ENCODE measurements at places on chromosomes 16 and 17. TPM values are rescaled to one million over a fixed set of nuclear protein-coding genes. Genes with fewer than 3 reads are reported as not detected.
A peak's percentile ranks its signal among the peaks of the same experiment; 100 is the strongest.

The KRTAP4-3 gene
- total RNA-seq: not detected

The SYNGR3 gene
- total RNA-seq: 0.22 TPM

The TBC1D3 gene
- not detected for total RNA-seq

The CDC42EP4 gene
- total RNA-seq: 30.6 TPM

DNA sequence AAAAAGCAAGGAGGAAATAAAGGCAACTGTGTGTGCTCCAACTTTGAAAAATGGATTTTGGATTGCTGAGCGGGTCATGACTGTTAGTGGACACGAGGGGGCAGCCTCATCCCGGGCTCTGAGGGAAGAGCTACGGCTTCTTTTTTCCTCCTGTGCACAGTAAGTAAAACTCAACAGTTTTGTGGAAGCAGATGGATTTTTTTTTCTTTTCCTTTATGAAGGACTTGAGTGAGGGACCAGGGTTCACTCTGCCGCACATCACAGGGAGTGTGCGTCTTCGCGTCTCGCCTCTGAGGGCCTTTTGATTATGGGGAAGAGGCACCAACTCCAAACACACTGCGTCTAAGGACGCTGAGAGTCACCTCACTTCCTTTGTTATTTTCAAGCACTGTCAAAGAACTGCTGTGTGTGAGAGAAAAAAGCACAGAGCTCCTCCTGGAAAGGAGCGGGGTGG lies 80.3 kb upstream of the GOT2 start:
- DNase-seq: peak; percentile 68

GRCh38 chr17:32564325-32564724 lies 77.5 kb downstream of the CDK5R1 start:
- no peak for DNase-seq

DNA sequence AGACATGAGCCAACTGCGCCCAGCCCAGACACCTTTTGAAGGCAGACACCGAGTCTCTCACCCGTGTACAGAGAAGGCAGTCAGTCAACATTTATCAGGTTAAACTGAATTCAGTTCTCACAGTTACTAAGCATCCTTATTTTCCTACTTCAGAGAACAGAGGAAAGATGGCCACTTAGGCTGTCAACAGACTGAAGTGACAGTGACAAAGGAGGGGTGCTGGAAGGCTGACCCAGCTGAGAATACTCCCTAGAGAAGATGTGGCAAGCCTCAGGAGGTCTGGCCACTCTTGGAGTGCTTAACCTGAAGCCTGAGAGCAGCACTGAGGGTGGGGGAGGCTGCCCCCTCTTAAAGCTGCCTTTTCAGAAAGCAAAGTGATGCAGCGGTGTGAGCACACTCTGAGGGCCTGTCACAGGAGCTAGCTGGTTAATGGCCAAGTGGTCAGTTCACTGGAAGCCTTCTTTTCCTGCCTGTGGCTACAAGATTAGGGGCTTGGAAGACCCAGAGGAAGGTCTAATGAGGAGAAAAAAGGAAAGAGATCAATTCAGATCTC lies 51.0 kb upstream of the SREBF1 start:
- DNase-seq: no peak

DNA sequence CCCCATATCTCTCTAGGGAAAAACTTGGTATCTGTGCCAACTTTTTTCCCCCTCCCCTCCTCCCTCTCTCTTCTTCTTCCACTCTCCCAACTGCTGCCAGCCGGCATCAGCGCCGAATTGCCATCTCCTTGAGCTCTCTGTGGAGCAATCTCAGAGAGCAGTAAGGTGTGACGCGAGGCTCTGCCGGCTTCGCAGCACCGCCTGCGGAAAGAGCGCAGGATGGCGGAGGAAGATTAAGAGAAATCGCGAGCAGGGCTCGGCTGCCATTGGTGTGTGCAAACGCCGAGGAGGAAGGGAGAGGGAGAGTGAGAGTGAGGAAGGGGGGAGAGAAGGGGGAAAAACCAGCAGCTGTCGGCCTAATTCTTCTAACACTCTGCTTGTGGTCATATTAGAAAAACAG lies 44.2 kb downstream of the NEUROD2 start:
- no peak for DNase-seq
